H4 (cell line): ENCODE measurements at places on chromosomes 5 and 9. TPM values are rescaled to one million over a fixed set of nuclear protein-coding genes. Genes with fewer than 3 reads are reported as not detected.
A peak's percentile ranks its signal among the peaks of the same experiment; 100 is the strongest.

GRCh38 chr9:38006163-38006562 is 62.9 kb downstream of the SHB start:
- DNase-seq: no peak

The AIF1L gene
- 3.3 TPM in 2 replicates for total RNA-seq

- no peak for DNase-seq
Measured at GRCh38 chr9:99126312-99126711, 21.4 kb downstream of the TGFBR1 start.

GRCh38 chr9:110066929-110067716 is 140.8 kb downstream of the C9orf152 start:
- DNase-seq: no peak

- no peak for DNase-seq
Measured at GRCh38 chr9:104758974-104759373, 5.0 kb upstream of the NIPSNAP3B start.

The PRR16 gene
- 2.7 and 4.5 TPM in 2 replicates for total RNA-seq

DNA sequence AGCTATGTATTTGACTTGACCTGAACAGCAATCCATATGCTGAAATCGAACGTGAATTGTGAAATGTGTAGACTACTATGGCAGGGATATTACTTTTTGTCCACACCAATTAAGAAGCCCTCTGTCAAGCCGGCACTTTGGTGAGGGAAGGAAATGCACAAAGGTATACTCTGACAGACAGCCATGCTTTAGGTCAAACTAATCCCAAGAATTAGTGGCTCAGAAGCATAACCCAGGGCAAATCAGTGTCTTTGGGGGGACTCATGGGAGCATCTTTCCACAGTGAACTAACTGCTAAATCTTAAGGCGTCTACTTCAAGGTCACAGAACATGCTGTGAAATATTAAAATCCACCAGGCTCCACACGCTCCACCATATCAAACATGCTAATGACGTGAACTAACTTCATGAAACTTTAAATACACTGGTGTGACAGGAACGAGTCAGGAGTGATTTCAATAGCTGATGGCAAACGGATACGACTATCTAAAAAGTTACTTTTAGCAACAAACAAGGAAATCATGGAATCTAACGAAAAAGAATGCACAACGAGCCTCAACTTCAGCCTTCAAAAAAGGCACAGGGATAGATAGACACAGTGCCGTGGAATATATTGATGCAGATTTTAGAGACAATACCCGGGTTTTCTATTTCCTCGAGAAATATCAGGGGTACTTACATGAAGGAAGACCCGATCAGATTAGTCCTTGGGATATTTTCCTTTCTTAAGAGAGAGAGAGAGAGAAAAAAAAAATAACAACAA is 527 bp downstream of the MEF2C start:
- DNase-seq: no peak

The ADRB2 gene
- total RNA-seq: 0.37 and 1.2 TPM in 2 replicates

DNA sequence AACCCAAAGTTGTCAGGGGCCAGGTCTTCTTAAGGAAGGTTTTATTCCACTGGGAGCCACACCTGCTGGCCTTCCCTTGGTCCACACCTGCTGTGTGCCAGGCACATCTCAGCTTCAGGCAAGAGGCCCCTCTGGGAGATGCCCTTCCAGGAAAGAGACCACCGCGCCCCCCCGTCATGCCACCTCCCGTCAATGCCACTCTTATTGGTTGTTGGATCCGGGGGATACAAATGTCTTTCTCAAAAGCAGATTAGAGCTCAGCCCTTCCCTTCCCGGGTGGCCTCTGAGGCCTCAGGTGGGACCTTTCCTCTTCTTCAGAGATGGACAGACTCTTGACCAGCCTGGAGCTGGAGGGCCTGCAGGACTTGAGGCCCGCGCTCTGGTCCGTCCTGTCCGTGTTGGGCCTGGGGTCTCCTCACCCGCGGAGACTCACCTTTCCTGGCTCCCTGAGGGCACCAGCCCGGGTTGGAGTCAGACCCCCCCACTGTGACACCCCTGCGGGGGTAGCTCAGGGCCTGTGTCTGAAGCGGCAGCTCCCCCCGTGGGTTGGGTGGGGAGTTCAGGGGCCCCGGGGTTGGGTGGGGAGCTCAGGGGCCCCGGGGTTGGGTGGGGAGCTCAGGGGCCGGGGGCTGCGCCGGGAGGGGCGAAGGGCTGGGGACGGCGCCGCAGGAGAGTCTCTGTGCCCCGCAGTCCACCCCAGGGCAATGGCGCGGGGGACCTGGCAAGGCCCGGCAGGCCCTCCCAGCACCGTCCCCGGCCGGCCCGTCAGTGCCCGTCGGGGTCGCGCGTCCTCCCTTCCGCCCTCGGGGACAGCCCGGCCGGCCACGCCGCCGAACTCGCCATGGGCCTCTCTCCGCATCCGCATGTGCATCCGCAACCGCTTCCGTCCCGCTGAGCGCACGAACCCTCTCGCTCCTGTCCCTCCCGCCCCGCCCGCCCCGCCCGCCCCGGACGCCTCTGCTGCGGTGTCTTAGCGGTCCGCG is 3.7 kb upstream of the SLC9A3 start:
- DNase-seq: no peak

- DNase-seq: no peak
Measured at GRCh38 chr5:13704396-13704795, 240.1 kb downstream of the DNAH5 start.

- DNase-seq: no peak
Measured at GRCh38 chr9:37281541-37281940, 141.0 kb upstream of the GRHPR start.

- DNase-seq: no peak
Measured at GRCh38 chr9:69931340-69931739, 110.7 kb downstream of the CFAP95 start.

- peak; percentile 47 for DNase-seq
Measured at GRCh38 chr5:95822043-95822541, 434 bp downstream of the GLRX start.

DNA sequence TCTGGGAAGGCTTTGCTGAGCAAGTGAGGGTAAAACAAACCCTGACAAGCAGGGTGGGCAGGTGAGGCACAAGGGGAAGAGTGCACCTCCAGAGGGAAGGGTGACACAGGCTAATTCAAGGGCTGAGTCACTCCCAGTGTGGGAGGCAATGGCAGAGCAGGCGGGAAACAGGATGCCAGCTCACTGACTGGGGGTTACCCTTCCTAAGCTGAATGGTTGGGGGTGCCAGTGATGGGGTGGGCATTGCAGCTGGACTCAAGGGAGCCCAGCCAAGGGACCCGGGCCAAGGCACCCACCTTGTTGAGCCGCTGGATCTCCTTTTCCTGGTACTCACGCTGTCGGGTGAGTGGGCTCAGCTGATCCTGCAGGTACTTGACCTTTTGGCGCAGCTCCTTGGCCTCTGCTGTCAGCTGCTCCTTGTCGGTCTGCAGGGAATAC is 18.4 kb downstream of the GPX3 start:
- no peak for DNase-seq

GRCh38 chr9:87035879-87036278 is 88.6 kb upstream of the GAS1 start:
- no peak for DNase-seq

- peak; percentile 74 for DNase-seq
Measured at GRCh38 chr5:38790891-38791290, 54.9 kb upstream of the OSMR start.

The RASA1 gene
- total RNA-seq: 20.7 and 26.1 TPM in 2 replicates

- no peak for DNase-seq
Measured at GRCh38 chr5:163825661-163826060, 320.2 kb downstream of the MAT2B start.

DNA sequence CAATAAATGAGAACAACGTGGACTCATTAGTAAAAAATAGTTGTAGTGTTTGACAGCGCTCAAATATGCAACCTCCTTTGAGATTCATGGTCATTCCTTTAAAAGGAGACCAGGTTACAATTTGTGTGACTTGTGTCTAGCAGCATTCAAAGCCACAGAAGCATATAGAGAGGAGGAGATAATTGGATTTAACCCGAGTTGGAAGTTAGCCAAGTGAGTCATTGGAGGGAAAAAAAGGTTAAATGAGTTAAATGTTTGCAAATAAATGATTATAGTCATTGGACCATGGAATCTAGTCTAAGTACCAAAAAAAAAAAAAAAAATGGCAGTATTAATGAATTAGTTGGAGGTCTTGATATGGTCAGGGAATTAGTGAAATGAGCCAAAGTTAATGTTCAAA is 90.9 kb downstream of the ITGA1 start:
- DNase-seq: peak; percentile 48

GRCh38 chr9:130201399-130201873 is 29.2 kb downstream of the NCS1 start:
- no peak for DNase-seq

GRCh38 chr5:148825716-148826052 is 727 bp upstream of the ADRB2 start:
- no peak for DNase-seq

DNA sequence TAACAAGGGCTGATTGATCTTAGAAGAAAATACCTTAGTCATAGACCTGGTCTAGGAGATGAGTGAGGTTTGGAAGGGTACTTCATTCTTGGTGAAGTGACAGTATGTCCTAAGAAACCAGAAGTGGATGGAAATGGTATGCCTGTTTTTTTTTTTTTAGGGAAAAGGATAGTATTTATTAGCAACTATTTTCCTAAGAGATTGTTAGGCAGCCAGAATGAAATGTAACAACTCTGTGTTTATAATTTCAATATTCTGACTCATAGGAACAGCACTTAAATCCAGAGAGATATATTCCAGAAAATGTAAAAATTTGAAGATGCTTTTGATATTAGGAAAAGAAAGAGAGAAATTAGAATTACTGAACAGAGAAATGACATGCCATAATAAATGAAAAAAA is 21.2 kb upstream of the ARL14EPL start:
- DNase-seq: no peak

- no peak for DNase-seq
Measured at GRCh38 chr9:130041648-130042405, 1.2 kb downstream of the FNBP1 start.

DNA sequence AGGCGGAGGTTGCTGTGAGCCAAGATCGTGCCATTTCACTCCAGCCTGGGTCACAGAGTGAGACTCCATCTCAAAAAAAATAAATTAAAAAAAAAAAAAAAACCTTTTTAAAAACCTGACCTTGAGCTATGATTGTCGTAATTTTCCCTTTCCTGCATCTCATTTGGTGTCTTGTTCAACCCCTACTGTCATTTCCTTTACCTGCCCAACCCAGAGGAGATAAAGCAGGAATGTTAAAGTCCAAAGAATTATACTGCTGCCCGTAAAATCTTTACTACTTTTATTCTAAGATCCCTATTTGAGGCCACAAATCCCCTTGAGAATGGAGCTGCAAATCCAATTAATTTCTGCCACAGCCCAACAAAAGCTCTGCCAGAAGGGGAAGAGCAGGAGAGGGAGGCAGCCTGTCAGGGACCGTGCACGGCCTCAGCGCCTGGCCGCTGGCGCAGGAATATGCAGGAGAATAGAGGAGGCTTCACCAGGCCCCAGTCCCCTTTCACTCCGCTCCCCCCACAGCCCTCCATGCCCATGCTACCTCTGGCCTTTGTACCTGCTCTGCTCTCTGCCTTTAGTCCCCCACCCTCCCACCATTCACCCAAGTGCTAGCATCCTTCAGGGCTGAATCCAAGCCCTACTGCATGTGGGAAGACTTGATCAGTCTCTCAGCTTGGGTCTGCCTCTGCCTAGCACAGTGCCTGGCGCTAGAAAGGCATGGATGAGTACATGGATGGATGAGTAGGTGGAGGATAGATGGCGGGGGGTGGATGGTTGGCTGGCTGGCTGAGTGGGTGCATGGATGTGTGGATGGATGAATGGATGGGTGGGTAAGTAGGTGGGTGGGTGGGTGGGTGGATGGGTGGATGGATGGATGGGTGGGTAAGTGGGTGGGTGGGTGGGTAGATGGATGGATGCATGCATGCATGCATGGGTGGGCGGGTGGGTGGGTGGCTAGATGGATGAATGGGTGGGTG is 99.8 kb upstream of the SARDH start:
- DNase-seq: no peak

DNA sequence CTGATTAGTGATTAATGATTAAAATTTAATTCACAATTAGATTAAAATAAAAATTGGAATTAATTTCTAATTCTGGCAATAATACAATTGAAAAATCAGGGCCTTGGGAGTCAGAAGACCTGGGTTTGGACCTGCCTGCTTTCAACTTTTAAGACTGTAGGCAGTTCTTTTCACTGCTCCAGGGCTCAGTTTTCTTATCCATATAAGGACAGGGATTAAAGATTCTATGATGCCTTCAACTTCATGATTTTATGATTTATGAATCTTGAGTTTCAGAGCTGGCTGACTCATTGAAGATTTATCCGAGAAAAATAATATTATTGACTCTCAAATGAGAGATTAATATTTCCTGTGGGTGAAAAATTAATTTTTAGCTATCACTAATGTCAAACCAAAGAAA is 208.6 kb upstream of the ANKH start:
- DNase-seq: no peak

The BTNL8 gene
- total RNA-seq: not detected in 2 replicates

GRCh38 chr5:33539212-33539611 is 98.4 kb downstream of the TARS1 start:
- DNase-seq: no peak

DNA sequence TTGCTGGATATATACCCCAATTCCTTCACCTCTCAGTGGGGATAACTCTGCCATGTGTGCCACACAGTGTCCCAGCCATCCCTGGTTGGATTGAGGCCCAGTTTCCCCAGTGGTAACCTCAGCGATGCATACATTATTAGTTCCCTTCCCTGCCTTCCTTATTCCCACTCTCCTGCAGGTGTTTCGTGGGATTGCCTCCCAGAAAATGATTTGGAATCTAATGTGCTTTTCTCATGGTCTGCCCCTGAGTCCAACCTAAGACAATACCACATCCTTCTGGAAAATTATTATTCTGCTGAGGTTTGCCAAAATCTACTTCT is 8.4 kb upstream of the SPINK4 start:
- no peak for DNase-seq

- DNase-seq: peak; percentile 21
Measured at GRCh38 chr9:68685770-68686169, 19.3 kb upstream of the PIP5K1B start.

The GZMA gene
- not detected in 2 replicates for total RNA-seq

The SLC4A9 gene
- not detected in 2 replicates for total RNA-seq

The SLCO6A1 gene
- not detected in 2 replicates for total RNA-seq

GRCh38 chr5:152329207-152329606 is 75.9 kb downstream of the NMUR2 start:
- no peak for DNase-seq

- DNase-seq: peak; percentile 78
Measured at GRCh38 chr5:172110921-172111851, 76.8 kb downstream of the STK10 start.

GRCh38 chr9:27362447-27363210 is 65.7 kb upstream of the EQTN start:
- DNase-seq: no peak

GRCh38 chr5:67149951-67150523 is 46.6 kb downstream of the CD180 start:
- DNase-seq: no peak

The DNAJB5 gene
- total RNA-seq: 7.2 and 9.2 TPM in 2 replicates

DNA sequence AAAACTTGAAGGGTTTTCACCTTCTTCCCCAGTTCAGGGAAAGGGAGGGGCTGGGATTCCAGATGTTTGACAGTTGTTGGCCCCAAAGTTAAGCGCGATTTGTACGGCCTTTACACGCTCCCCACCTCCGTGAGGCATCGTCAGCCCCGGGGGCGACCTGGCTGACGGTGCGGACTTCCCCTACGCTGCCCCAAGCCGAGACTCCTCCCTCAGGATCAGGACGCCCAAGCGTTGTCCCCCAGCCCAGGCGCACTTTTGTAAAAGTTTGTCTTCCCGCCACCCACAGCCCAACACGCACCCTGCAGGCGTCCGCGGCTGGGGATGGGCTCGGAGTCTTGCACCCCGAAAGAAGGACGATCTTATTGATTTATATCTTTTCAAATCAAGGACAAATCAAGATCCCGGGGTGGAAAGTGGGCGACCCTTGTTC is 713 bp downstream of the MOB3B start:
- DNase-seq: no peak

The SLC31A2 gene
- total RNA-seq: 7.3 and 9.8 TPM in 2 replicates

The CARD9 gene
- 0.17 and 0.18 TPM in 2 replicates for total RNA-seq
